ENCODE measurements at places on chromosomes 7 and 10.

GRCh38 chr10:111261081-111261615 lies 184.3 kb downstream of the ADRA2A start:
- DNase-seq, result no peak

DNA sequence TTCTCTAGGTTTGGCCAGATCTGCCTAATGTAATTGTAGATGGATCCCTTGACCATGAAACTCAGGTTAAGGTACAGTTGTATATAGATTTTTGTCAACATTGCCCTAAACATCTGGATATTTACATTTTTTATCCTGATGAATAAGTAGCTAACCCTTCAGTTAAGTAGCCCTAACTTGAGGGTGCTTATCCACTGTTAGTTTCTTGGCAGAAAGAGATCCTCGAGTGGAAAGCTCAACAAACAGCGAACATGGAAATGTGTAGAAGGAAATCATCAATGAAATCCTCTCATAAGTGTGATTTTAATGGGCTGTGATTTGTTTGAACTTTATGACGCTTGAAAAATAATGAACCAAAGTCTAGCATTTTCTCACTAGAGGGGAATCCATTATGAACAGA lies 72.8 kb downstream of the PRSS58 start:
- DNase-seq, result no peak

DNA sequence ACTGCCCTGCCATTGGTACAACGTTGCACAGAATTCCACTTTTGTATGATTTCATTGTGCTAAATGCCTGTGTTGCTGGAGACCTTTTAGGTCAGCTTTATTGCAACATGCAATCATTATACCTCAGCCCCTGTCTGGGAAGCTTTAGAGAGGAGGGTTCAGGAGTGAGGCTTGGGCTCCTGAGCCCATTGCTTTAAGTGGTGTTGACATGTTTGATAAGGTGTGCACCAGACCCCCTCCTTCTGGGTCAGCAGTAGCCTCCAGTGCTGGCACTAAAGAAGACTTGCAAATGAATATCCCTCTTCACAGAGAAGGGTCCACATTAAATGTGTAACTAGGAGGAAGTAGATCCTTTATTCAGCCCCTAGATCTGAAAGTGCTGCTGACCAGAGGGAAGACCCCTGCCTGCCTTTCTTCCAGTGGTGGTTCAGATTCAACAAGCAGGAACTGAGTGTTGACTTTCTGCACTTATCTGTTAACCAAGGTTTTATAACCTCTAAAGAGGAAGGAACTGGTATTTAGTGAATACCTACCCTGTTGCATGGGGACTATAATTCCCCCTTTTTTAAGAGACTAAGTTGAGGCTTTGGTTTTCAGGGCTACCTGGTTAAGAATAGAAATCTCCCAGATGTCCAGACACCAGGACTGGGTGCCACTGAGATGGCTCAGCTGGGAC lies 369.4 kb upstream of the IGFBP3 start:
- DNase-seq, result no peak

DNA sequence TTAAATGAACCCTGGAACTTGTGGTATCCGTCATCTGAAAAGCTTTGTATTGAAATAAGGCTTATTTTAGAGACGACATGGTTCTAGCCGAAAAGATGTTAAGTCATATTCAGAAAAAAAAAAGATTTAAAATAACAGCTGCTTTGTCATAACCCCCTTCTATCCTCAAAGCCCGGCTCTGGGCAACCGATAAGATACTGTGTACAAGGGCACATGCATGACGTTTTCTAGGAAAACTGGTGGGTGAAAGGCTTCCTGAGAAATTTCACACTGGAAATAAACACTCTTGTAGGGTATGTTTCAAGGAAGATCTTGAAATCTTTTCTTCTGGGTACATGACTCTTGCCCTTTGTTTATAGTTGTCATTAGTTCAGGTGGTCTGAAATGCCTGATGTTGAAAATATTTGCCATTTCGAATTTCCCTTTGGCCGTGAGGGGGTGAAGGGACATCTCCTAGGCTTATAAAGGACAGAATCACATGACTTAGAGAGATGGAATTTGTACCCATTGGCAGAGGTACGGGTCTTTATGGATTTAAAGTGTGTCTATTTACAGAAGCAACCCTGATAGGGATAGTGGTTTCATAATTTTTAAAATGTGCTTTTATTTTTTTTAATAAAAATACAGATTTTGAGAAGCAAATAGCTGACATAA lies 232.5 kb downstream of the PTEN start:
- DNase-seq, result no peak

DNA sequence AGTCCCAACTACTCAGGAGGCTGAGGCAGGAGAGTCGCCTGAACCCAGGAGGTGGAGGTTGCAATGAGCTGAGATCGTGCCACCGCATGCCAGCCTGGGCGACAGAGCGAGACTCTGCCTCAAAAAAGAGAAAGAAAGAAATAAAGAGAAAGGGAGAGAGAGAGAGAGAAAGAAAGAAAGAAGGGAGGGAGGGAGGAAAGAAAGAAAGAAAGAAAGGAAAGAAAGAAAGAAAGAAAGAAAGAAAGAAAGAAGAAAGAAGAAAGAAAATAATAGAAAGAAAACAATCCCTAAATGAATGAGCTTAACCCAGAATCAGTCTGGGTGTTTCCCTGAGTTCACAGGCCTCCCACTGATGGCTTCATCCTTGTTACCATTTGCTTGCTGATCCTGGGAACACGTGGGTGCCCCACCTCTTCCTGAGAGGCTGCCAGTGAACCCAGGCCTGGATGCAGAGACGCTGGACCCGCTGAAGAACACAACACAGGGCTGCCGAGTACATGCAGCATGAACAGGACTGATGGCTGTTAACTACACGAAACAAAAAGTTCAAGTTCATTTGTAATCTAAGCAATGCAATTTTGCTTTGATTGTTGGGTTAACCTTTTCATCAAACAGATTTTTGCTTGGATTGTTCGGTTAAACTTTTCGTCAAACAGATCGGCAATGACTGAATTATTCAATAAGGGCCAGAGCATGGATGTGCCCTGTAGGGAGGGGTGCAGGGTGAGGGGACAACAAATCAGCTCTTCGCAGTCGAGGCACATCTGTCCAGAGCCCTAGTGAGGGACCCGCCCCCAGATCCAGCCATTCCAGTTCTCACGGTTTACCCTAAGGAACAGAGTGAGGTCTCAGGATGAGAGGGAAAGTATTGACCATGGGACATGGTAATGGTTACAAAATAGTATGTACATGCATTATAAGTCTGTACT lies 11.5 kb downstream of the NPFFR1 start:
- DNase-seq, result no peak

DNA sequence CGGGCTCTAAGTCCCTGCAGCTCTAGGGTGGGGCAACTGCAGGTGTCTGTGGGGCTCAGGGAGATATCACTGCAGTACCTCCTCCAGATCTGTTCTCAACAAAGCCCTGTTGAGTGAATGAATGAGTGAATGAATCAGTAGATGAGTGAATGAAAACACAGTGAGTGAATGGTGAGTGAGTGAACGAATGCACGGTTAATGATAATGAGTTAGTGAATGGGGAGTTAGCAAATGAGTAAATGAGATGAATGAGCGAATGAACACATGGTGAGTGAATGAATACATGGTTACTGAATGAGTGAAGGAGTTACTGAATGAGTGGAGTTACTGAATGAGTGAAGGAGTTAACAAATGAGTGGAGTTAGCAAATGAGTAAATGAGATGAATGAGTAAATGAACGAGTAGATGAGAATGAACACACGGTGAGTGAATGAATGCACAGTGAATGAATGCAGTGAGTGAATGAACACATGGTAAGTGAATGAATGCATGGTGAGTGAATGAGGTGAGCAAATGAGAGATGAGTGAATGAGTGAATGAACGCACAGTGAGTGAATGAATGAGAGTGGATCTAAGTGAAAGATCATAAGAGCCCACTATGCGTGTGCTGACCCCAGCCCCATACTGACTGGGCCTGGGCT lies 34.3 kb downstream of the STK32C start:
- no peak for DNase-seq

GRCh38 chr7:42753811-42754363 lies 158.0 kb downstream of the C7orf25 start:
- no peak for DNase-seq

Data from esophagus squamous epithelium (tissue), 5 donors.